ENCODE measurements at places on chromosomes 16 and 17.

GRCh38 chr16:80466024-80466987, 74.5 kb upstream of the DYNLRB2 start:
- DNase-seq, result peak; percentile 44

- peak; percentile 99 for DNase-seq
Measured at GRCh38 chr17:80826955-80827645, 164.5 kb upstream of the CHMP6 start.

- DNase-seq, result no peak
Measured at GRCh38 chr16:57626420-57627170, 1.8 kb upstream of the ADGRG1 start.

GRCh38 chr16:30941600-30942425, 7.1 kb upstream of the ORAI3 start:
- DNase-seq, result peak; percentile 62

- peak; percentile 44 for DNase-seq
Measured at GRCh38 chr16:53220585-53220984, 165.8 kb downstream of the CHD9 start.

- no peak for DNase-seq
Measured at GRCh38 chr17:61464843-61465180, 12.6 kb downstream of the TBX4 start.

DNA sequence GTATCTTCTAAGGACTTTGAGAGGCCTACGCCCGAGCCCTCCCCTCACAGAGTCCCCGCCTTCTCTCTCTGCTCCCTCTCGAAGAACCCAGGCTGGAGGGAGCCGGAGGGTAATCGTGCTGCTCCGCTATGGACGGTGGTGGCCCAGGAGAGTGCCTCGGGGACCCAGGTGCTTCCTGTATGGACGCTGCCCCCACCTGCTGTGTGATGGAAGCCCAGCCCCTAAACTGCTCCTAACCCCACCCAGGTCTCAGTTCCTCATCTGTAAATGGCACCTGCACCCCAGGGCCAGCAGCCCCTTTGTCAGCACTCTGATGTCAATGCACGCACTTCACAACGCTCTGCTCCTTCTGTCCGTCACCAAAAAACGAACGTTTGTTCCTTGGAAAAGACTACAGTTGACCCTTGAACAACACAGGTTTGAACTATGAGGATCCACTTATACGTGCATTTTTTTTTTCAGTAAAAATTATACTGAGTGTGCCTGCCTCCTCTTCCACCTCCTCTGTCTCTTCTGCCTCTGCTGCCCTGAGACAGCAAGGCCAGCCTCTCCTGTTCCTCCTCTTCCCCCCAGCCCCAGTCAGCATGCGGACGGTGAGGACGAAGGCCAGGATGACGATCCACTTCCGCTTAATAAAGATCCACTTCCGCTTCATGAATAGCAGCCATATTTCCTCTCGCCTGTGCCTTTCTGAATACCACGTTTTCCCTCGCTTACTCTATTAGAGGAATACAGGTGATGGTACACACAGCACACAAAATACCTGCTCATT, 118.3 kb downstream of the BANP start:
- no peak for DNase-seq

- no peak for DNase-seq
Measured at GRCh38 chr17:50360486-50361115, 12.4 kb downstream of the MRPL27 start.

DNA sequence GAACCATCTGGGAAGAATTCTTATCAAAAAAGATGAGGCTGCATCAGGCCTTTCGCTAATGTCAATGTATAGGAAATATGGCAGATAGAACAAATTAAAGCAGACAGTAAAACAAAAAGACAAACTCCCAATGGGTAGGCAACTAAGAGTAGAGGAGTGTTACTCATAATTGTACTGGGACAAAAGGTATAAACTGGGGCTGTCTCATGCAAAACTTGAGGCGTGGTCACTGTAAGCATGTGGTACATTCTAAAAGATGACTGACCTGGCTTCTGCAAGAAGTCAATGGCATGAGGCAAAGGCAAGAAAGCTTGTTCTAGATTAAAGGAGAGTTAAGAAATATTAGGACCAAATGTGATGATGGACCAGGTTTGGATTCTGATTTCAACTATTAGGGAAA, 26.7 kb downstream of the SMIM36 start:
- no peak for DNase-seq

- DNase-seq, result no peak
Measured at GRCh38 chr17:7225711-7226331, 6.1 kb downstream of the ACADVL start.

DNA sequence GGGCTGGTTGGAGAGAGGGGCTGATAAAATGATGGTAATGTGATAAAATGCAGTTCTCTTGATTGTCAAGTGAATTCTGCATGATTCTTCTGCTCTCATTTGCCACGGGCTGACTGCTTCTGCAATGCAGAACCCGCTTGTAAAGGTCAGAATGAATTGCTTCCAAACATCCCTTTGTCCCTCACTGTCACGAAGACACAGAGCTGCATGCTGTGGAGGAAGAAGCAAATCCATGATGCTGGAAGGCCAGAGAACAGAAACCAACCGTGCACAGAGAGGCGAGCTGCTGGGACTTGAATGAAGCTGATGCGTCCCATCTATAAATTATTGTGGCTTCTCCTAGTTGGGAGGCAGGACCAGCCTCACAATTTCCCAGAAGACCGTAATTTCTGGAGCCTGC, 171.6 kb downstream of the PRKCB start:
- no peak for DNase-seq

GRCh38 chr17:79012563-79013134, 3.1 kb upstream of the CANT1 start:
- DNase-seq, result no peak

GRCh38 chr16:56203052-56203451, 11.8 kb downstream of the GNAO1 start:
- DNase-seq, result peak; percentile 20

DNA sequence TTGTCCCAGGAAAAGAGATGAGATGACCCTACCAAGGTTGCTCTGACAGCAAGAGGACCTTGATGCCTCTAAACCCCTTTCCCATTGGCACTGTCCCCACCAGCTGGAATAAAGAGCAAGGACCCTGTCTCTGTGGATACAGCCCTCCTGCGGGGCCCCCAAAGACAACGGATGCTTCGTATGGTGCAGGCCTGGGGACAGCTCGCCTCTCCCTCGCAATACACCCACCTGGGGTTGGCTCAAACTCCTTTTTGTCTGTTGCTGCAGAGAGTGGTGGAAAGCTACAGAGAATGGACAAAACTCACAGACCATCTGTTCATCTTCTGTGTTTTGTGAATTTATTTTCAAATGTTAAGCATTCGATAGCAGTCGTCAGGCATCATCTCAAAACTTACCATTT, 27.6 kb upstream of the CACNG3 start:
- DNase-seq, result no peak

DNA sequence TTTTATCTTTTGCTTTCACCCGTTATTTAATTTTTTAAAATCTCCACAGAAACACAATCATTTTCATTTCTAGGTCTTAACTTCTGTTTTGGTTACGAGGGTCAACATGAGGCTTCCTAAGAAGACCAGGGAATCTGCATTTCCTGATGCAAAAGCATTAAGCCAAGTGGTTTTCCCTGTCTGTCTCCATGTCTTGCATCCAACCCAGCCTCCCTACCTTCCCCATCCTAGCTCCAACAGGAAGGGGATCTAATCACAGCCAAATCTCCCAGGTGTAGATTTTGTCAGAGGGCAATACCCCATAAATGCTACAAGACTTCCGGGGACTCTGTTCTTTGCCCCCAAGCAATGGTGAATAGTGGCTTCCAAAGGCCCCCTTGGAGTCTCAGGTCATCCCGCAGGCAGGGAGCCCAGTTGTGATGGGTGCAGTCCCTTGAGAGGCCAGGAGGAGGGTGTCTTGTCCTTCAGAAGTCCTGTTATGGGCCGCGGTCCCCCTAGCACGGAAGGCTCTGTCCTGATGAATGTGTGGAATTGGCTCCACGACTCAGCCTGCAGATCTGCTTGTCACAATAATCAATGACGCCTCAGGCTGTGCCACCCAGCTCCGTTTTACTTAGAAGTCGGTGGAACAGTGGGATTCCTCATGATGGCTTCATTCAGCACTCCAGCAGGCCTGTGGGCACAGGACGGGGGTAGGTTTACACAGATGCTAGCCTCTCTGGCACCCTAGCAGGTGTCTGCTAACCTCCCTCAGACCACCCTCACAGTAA, 141.1 kb downstream of the RGS9 start:
- peak; percentile 41 for DNase-seq

GRCh38 chr16:4925791-4926190, 11.2 kb downstream of the PPL start:
- DNase-seq, result no peak

DNA sequence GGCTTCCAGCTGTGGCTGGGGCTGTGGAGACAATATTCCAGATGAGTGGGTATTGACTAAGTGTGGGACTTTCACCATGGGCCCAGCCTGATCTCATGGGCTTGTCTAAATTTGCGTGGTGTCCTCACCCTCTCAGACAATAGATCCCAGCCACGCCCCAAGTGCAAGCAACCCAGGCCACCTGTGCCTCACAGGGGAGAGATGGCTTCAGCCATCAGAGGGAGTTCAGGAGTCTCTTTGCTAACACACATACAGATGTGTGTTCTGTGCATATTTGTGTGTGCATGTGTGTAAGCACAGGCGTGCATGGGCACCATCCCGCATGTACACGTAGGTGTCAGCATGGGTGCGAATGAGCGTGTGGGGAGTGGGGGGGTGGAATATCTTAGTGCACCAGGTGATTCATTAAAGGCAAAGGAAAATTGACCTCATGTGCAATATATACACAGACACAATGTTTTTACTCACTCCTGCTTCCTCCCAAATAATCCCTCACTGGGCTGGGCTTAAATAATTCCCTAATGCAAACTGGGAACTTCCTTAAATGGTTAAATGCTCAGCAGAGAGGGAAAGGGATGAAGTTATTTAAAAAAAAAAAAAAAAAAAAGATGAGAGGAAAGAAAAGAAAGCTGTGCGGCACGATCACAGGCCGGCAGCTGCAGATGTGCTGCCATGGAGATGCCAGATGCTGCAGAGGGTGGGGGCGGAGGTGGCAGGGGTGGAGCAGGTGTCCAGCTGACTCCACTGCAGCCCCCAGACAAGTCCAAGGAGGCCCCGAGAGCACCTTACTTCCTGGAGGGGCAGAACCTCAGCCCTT, 24.0 kb upstream of the CDC42EP4 start:
- DNase-seq, result no peak

DNA sequence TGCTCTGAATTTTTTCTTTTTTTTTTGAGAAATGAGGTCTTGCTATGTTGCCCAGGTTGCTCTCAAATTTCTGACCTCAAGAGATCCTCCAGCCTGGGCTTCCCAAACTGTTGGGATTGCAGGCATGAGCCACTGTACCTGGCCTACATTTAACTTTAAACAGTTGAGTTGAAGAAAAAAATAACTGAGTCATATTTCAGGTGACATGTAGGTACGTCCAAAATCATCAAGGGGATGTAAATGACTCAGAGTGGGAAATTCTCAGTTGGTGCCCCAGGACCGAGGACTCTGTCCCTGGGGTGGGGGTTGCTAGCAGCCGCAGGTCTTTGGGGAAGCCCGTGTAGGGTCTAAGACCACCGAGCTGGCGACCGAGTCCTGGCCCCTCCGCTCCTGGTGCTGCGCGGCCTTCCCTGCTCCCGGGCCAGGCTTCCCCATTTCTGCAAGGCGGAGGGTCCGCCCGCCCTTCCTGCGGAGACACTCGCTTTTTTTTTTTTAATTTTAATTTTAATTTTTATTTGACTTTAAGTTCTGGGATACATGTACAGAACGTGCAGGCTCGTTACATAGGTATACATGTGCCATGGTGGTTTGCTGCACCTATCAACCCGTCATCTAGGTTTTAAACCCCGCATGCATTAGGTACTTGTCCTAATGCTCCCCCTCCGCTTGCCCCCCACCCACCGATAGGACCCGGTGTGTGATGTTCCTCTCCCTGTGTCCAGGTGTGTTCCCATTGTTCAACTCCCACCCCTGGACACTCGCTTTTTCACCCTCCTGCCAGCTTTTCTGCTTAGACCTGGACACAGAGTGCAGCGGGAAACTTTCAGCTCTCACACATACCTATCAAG, 12.7 kb upstream of the N4BP1 start:
- no peak for DNase-seq

- no peak for DNase-seq
Measured at GRCh38 chr17:2685696-2686095, 25.9 kb downstream of the CLUH start.

DNA sequence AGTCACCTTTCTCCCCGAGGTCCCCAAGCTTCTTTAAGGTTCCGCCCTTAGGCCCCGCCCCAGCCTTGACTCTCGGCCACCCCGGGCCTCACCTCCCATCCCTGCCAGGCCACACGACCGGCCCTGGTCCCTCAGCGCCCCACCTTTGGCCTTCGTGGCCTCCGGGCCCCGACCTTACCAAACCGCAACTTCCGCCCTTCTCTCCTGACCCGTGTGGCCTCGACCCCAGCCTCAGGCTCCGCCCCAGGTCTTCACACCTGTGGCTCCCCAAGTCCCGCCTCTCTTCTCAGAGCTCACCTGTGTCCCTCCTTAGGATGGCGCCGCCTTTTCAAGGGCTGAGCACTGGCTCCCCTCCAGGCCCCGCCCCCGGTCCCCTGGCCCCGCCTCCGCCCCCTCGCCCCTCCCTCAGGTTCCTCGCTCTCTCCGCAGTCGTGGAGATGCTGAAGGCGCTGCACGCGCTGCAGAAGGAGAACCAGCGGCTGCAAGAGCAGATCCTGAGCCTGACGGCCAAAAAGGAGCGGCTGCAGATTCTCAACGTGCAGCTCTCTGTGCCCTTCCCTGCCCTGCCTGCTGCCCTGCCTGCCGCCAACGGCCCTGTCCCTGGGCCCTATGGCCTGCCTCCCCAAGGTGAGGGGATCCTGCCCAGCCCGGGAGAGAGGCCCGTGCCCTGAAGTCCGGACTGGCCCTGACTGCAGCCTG, 10.0 kb upstream of the CISD3 start:
- no peak for DNase-seq

DNA sequence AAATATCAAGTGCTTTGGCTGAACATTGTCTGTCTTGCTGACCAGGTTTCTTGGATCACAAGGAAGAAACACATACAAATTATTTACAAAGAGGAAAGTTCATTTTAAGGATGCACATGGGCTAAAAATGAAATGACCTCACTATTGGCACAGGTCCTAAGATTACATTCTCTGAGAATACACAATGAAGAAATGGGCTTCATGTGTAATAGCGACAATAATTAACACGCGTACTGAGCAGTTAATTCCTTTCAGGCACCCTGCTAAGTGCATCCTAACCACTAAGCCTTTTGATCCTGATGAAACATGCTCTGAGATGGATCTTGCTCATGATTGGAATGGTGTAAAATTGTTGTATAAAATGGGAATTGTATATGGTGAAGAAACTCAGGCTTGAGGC, 429.0 kb downstream of the HS3ST4 start:
- DNase-seq, result no peak

- no peak for DNase-seq
Measured at GRCh38 chr17:55298111-55298730, 33.5 kb downstream of the HLF start.

GRCh38 chr16:12184419-12184917, 207.9 kb downstream of the SNX29 start:
- DNase-seq, result no peak

GRCh38 chr16:81992859-81993258, 18.4 kb downstream of the SDR42E1 start:
- no peak for DNase-seq

- no peak for DNase-seq
Measured at GRCh38 chr17:36470499-36470898, 16.0 kb upstream of the ZNHIT3 start.

Measured in fibroblast of mammary gland (primary cell).